Esophagus squamous epithelium (tissue), 5 donors: ENCODE measurements at places on chromosomes 7 and 10.

DNA sequence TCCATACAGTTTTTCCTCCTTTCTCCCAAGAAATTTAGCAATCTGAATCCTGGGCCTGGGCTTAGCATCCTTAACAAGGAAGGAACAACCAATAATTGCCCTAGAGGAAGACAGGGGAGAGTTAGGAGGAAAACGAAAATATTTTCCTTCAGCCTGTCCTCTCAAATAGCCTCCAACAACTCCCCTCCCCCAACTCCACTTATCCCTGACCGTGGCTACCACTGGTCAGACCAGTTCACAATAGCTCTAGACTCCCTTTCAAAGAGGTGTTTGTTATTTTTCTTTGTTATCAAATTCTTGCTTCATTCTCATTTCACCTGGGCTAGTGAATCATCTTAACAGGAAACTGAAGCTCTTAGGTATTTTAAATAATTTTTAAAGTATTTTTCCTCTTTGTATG lies 114.1 kb downstream of the CPED1 start:
- H3K36me3 ChIP-seq = no peaks in the 10 kb centered on the region
- H3K27me3 ChIP-seq = no peaks in the 10 kb centered on the region
- no peak overlapping the region for H3K4me3 ChIP-seq
- DNase-seq = no peak
- H3K4me1 ChIP-seq = no peaks in the 10 kb centered on the region

GRCh38 chr7:143382126-143382790 lies 1.1 kb downstream of the ZYX start:
- no peak for DNase-seq
- no peaks in the 10 kb centered on the region for H3K27me3 ChIP-seq
- peaks cover 82% of the 10 kb centered on the region for H3K4me1 ChIP-seq

- H3K27me3 ChIP-seq = no peaks in the 10 kb centered on the region
- no peak for DNase-seq
- H3K4me1 ChIP-seq = peaks cover 17% of the 10 kb centered on the region
- H3K27ac ChIP-seq = no peak overlapping the region
These were observed 13.9 kb downstream of the ADK start for GRCh38 chr10:74164716-74165529.

DNA sequence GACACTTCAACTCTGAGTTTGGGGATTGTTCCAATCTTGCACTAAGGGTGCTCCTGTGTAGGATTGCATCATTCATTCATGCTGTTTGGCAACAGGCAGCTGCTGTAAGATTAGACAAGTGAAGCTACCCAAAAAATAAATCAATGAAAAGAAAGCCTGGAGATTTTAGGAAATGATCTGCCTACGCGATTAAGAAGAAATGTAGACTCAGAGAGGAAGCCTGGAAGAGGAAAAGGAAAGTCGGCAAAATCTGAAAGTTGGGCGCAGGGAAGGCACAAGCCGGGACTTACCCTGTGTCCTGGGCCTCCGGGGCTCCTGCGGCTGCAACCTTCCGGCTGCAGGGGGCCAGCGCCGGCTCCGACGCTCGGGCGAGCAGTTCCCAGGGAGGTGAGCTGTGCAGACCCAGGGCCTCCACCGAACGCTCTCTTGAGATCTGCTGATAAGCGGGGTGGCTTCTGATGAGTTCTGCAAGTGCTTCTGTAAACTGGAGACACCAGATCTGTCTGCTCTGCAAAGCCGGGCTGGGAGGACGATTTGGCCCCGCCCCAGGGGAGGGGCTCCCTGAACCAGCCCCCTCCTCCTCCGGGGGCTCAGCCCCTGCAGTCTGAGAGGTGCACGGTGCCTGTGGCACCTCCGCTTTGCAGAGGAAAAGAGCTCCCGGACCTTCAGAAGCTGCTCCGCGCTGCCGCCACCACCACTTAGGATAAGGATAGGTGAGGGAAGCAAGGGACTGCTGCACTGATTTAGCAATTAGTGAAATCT lies 17.4 kb downstream of the PSPH start:
- H3K27me3 ChIP-seq = no peaks in the 10 kb centered on the region
- H3K27ac ChIP-seq = peak overlapping the region; percentile 49
- no peaks in the 10 kb centered on the region for H3K4me1 ChIP-seq
- no peak for DNase-seq
- peak overlapping the region; percentile 53 for H3K4me3 ChIP-seq

DNA sequence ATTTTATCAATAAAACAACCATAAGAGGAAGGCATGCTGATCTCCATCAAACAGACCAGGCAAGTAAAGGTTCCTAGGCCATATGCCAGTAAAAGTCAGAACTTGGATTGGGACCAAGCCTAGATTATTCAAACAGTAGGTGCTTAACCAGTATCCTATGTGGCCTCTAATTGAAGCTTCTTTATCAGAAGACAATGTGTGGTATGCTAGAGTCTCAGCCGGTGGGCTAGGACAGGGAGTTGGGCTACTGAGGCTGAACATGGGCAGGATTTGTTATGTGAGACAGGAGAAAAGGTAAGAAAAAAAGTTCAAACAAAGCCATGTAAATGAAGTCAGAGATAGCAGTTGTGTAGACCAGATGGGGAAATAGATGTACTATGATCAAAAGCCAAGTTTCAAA lies 413.7 kb upstream of the GHITM start:
- no peak overlapping the region for H3K27ac ChIP-seq
- no peaks in the 10 kb centered on the region for H3K36me3 ChIP-seq
- H3K4me3 ChIP-seq = no peak overlapping the region

GRCh38 chr10:92108120-92108519 lies 182.8 kb downstream of the CPEB3 start:
- no peak overlapping the region for H3K27ac ChIP-seq
- H3K36me3 ChIP-seq = peaks cover 12% of the 10 kb centered on the region
- DNase-seq = no peak
- H3K4me3 ChIP-seq = no peak overlapping the region
- H3K27me3 ChIP-seq = no peaks in the 10 kb centered on the region

- no peaks in the 10 kb centered on the region for H3K36me3 ChIP-seq
- H3K27me3 ChIP-seq = no peaks in the 10 kb centered on the region
- no peak overlapping the region for H3K27ac ChIP-seq
- no peak overlapping the region for H3K4me3 ChIP-seq
- DNase-seq = no peak
These were observed 581.3 kb downstream of the XPNPEP1 start for GRCh38 chr10:109341986-109342385.

DNA sequence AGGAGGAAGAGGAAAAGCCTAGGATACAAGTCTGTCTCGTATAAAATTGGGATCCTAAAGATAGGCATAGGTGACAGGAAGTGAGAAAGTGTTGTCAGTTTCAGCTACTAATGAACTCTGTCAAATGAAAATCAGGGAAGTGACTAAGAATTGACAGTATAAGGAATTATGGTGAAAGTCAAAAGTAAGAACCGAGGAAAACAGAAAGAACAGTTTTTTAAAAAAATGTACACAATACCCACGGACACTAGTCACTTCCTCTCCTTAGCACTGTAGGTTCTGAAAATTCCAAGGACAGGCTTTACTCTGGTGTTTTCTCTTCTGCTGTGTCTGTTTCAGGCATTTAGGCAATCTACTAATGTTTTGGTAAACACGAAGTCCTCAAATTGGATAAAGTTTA lies 42.3 kb downstream of the ATAD1 start:
- H3K4me3 ChIP-seq = no peak overlapping the region
- H3K4me1 ChIP-seq = no peaks in the 10 kb centered on the region
- peaks cover 34% of the 10 kb centered on the region for H3K36me3 ChIP-seq
- no peaks in the 10 kb centered on the region for H3K27me3 ChIP-seq

- DNase-seq = no peak
- H3K27ac ChIP-seq = no peak overlapping the region
- H3K4me1 ChIP-seq = no peaks in the 10 kb centered on the region
These were observed 22.1 kb upstream of the STEAP4 start for GRCh38 chr7:88328787-88329186.

- H3K36me3 ChIP-seq = no peaks in the 10 kb centered on the region
- H3K4me3 ChIP-seq = no peak overlapping the region
- no peaks in the 10 kb centered on the region for H3K27me3 ChIP-seq
- DNase-seq = no peak
- H3K4me1 ChIP-seq = no peaks in the 10 kb centered on the region
- H3K27ac ChIP-seq = peak overlapping the region; percentile 14
These were observed 13.3 kb upstream of the CPXM2 start for GRCh38 chr10:123904834-123905409.

GRCh38 chr10:19638182-19638895 lies 177.9 kb upstream of the PLXDC2 start:
- H3K4me3 ChIP-seq = peak overlapping the region; percentile 20
- H3K27ac ChIP-seq = peak overlapping the region; percentile 50
- no peaks in the 10 kb centered on the region for H3K27me3 ChIP-seq
- no peaks in the 10 kb centered on the region for H3K36me3 ChIP-seq
- no peaks in the 10 kb centered on the region for H3K4me1 ChIP-seq

DNA sequence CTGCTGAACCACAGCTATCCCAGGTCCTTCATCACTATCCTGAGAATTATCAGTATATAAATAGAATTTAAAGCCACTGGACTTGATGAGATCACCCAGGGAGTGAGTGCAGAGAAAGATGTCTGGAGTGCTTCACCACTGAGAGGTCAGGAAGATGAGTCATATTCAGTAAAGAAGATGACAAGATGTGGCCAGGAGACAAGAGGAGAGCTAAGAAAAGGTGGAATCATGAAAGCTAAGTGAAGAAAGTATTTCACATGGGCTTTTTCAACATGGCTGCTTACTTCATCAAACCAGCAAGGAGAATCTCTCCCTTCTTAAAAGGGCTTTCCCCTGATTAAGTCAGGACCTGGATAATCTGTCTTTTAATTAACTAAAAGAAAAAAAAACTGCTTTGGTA lies 9.1 kb upstream of the PRKAR2B start:
- H3K4me1 ChIP-seq = no peaks in the 10 kb centered on the region
- no peak overlapping the region for H3K27ac ChIP-seq
- no peaks in the 10 kb centered on the region for H3K36me3 ChIP-seq
- no peaks in the 10 kb centered on the region for H3K27me3 ChIP-seq
- DNase-seq = no peak

GRCh38 chr7:50181081-50181480 lies 88.0 kb upstream of the ZPBP start:
- no peak overlapping the region for H3K4me3 ChIP-seq
- no peak overlapping the region for H3K27ac ChIP-seq
- H3K4me1 ChIP-seq = no peaks in the 10 kb centered on the region
- no peaks in the 10 kb centered on the region for H3K27me3 ChIP-seq
- DNase-seq = no peak

DNA sequence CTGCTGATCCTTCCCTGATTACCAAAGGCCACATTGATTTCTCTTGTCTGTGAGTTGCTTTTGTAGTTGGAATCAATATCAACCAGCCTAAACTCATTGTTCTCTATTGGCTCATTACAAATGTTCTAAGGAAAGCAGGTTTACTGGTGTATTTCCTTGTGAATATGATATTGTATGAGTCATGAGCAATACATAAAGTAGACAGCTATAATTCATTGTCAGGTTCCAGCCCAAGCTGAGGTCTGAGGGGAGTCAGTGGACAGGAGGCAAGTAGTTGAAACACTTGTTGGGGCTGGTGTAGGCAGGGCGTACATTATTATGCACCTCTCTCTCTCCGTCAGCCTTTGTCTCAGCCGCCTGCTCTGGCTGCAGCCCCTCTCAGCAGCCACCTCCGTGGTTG lies 451.7 kb downstream of the IPMK start:
- no peaks in the 10 kb centered on the region for H3K36me3 ChIP-seq
- no peaks in the 10 kb centered on the region for H3K4me1 ChIP-seq
- no peak overlapping the region for H3K27ac ChIP-seq

GRCh38 chr10:62632071-62632809 lies 172.3 kb upstream of the ADO start:
- H3K27me3 ChIP-seq = no peaks in the 10 kb centered on the region
- H3K4me3 ChIP-seq = no peak overlapping the region
- H3K27ac ChIP-seq = no peak overlapping the region
- no peaks in the 10 kb centered on the region for H3K4me1 ChIP-seq

GRCh38 chr10:95865814-95866466 lies 41.8 kb upstream of the CC2D2B start:
- no peak for DNase-seq
- no peaks in the 10 kb centered on the region for H3K27me3 ChIP-seq
- H3K36me3 ChIP-seq = no peaks in the 10 kb centered on the region
- no peak overlapping the region for H3K4me3 ChIP-seq
- no peak overlapping the region for H3K27ac ChIP-seq
